ENCODE measurements at places on chromosomes 2 and 18. TPM values are rescaled to one million over a fixed set of nuclear protein-coding genes. Genes with fewer than 3 reads are reported as not detected.

MBOAT2 gene
- 23.4 TPM for total RNA-seq

TOGARAM2 gene
- total RNA-seq: 0.59 TPM

POTEI gene
- 0.20 TPM for total RNA-seq

PPP1R1C gene
- total RNA-seq: 5.3 TPM

FBLN7 gene
- total RNA-seq: 0.30 TPM

CCDC142 gene
- total RNA-seq: 12.1 TPM

SERPINB11 gene
- total RNA-seq: not detected

PLCD4 gene
- total RNA-seq: 0.61 TPM

DSG4 gene
- not detected for total RNA-seq

LRRTM4 gene
- total RNA-seq: 8.1 TPM

AMER3 gene
- total RNA-seq: 0.19 TPM

CYP1B1 gene
- 4.7 TPM for total RNA-seq

DSG2 gene
- 138 TPM for total RNA-seq

QPCT gene
- 3.9 TPM for total RNA-seq

SCTR gene
- not detected for total RNA-seq

MITD1 gene
- 31.7 TPM for total RNA-seq

RIT2 gene
- total RNA-seq: 2.5 TPM

BOLL gene
- total RNA-seq: not detected

DCDC2C gene
- total RNA-seq: not detected

UGT1A3 gene
- total RNA-seq: not detected

All from H1 (cell line).